Esophagus muscularis mucosa (tissue), 4 donors: ENCODE measurements at places on chromosomes 12 and 14.

GRCh38 chr12:41846718-41847117 is 298.0 kb downstream of the GXYLT1 start:
- no peak for DNase-seq

GRCh38 chr12:30976206-30976605 is 49.7 kb downstream of the TSPAN11 start:
- DNase-seq, result no peak

GRCh38 chr12:101885912-101886561 is 8.7 kb downstream of the DRAM1 start:
- no peak for DNase-seq

DNA sequence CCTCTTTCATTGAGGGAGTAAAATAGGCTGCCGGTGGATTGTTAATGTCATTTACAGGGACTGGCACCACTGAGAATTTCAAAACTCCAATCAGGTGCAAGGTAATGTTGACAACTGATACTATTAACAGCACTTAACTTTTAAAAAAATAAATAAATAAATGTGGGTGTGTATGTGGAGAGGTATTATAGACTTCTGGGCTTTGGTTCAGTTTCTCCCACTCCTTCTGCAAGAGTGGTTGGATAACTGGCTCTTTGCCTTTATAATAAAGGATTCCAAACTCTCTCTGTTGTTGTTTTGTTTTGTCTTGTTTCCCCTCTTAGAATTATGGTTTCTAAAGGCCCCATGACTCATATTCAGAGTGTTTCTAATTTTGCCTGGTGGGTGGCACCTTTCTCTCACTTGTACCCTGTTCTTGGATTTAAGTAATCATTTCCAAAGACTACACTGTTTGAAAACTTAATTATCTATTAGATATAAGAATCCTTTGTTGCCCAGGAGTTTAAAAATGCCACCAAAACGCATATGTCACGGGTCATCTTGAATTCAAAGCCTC is 151.6 kb upstream of the ARID2 start:
- DNase-seq, result no peak

DNA sequence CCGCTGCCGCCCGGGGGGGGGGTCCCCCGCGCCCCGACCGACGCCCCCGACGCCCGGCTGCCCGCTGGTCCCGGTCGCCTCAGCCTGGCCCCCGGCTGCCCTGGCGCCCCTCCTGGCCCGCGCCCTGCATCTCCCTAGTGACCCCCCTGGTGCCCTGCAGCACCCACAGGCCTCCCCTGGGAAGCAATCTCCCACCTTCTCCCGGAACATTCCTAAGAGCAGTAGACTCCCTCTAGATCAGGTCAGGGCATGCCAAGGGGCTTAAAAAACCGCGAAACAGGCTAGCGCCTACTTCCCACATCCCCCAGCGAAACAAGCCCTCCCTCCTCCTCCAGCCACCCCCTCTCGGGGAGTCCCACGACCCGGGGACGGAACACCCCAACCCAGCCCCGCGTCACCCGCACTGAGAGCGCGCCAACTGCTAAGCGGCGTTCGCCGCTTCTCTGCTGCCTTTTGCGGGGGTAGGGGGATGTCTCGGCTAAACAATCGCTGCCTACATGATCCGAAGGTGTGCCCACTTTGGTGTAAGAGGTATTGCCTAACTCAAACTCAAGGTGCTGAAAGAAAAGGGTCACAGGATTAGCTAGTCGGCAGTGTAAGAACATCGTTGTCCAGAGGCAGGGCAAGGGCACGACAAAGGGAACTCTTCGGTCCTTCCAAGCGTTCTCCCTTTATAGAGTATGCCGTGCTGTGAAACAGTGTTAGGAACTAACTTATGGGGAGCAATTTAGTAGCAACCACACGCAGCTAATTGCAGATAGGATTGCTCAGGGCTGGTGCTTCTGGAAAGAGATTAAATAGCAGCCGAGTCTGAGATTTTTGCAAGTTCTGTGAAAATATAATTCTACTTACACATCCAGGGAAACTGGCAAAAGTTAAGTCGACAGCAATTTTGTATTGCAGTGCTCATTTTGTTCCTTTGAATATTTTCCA is 619 bp upstream of the NTN4 start:
- DNase-seq, result no peak

GRCh38 chr14:103546652-103547454 is 15.6 kb downstream of the BAG5 start:
- no peak for DNase-seq

- no peak for DNase-seq
Measured at GRCh38 chr12:50088577-50089335, 3.6 kb downstream of the SMARCD1 start.

DNA sequence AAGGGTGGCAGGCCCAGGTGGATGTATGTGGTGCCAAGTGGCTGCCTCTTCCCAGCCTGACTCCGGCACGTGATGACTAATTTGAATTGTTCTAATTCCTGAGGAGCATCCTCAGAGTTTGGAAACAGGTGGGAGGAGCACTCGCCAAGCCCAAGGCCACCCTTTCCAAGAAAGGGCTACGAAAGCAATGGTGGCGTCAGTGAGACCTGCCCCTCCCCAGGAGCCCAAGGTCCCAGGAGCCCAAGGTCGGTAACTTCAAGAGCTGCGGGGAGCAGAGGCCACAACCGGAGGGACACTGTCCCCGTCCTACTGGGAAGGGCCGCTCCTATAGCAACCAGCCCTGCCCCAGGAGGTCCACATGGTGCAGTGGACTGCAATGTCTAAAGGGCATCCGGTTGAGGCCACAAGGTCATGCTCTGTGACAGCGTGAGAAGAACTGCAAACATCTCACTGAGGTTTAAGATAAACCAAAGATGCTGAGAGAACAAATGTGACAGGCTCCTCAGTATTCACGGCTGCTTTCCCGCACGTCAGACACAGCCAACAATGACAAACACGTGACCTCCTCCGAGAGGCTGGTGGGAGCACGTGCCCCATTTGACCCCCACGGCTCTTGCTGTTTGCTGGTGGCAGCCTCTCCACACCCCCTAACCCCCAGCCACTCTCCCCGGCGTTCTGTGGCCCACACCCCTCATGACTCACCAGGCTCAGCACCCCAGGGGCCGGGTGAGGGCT is 79.6 kb downstream of the ITPK1 start:
- DNase-seq, result no peak

- DNase-seq, result no peak
Measured at GRCh38 chr12:51643951-51644350, 52.9 kb downstream of the SCN8A start.

DNA sequence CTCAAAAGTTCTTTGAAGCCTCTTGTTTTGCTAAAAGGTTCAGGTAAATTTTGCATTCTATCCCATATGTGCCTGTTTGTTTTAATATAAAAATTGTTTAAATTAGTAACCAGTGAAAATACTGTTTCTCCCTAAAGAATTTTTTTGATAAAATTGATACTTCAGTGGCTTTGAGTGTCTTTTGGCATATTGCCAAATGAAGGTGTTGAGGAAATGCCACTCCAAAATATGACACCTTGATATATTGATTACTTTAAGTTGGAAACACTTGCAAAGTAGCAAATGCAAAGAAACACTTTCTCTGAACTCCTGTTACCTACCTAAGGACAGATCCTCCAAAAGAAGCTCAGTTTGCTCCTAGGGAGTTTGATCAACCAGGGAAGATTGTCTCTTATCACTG is 8.4 kb downstream of the STYX start:
- no peak for DNase-seq

DNA sequence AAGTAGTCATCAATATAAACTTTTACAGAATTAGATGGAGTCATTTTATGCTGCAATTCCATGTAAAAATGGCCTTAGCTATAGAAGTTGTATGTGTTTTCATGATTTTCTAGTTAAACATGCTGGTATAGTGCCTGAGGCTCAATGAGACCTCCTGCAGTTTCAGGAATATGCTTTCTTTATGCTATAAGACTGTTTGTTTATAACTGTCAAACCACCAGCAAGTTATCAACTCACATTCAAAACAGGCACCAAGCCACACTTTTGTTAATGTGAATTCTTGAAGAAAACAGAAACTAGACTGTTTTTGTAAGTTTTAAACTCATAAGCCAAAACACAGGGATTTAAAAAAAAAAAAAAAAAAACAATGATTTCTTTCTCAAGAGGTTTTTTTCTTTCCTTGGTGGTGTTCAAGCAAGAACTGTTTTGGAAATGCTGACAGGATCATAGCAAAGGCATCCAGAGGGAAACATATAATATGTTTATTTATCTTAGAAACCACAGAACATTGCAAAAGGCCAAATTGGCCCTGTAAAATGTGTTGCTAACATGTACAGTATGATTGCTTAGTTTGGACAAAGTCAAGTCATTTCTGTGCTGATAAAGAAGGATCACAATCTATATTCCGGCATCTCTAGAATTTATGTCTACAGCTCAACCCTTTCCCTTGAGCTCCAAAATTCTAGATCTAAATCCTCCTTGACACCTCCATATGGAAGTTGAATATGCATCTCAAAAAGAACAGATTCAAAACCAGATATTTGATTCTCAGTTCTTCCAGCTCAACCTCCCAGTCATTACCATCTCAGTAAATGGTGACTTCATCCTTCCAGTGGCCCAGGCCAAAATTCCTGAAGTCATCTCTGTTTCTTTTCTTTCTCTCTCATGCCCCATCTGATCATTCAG is 29.0 kb upstream of the LUM start:
- DNase-seq, result no peak

DNA sequence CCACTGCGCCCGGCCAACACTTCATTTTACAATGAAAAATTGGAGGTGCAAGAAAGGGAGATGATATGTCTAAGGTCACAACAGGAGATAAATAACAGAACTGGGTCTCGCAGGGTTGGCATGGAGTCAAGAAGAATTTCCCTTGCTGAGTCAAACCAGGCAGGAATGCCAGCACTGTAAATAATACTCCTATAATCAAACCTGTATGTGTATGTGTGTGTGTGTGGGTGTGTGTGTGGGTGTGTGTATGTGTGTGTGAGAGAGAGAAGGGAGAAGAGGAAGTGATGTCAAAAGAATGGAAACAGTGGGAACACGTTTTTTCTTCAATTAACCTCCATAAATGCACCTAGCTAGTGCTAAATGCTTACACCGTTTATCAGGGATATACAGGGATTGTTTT is 70.4 kb downstream of the TMEM116 start:
- no peak for DNase-seq

DNA sequence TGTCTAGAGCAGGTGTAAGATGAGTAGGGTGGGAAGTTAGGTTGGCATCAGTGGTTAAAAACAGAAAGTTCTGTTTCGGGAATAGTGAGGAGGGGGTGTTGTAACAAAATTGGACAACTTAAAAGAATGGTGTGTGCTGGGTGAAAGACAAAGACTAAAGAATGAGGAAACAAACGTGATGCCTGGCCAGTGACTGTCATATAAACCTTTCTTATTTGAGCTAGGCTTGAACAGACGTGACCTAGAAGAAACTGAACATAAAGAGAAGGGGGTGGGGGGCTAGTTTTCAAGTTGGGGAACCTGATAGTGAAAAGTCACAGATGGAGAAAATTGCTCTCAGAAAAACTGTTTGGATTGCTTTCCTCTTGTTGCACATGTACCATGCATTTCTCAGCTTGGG is 39.6 kb downstream of the RAD52 start:
- no peak for DNase-seq

- peak; percentile 47 for DNase-seq
Measured at GRCh38 chr14:20652996-20653975, 11.8 kb upstream of the OR6S1 start.

DNA sequence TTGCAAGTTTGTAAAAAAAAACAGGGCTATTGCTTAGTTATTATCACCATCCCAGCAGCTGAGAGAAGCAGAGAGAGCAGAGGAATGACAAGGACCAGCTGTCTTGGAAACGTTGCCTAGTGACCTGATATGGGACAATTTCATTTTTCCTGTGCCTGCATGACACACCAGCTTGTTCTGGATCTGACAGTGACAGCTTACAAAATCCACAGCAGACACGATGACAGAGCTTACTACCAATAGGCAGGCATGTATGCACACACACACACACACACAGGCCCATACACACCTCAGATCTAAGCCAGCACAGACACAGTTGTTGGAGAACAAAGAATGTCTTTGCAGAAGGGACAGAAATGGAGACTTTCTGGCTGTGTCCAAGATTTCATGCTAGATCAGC is 25.4 kb downstream of the HSPB8 start:
- DNase-seq, result no peak

- DNase-seq, result no peak
Measured at GRCh38 chr14:66022526-66022925, 463.6 kb upstream of the CCDC196 start.

DNA sequence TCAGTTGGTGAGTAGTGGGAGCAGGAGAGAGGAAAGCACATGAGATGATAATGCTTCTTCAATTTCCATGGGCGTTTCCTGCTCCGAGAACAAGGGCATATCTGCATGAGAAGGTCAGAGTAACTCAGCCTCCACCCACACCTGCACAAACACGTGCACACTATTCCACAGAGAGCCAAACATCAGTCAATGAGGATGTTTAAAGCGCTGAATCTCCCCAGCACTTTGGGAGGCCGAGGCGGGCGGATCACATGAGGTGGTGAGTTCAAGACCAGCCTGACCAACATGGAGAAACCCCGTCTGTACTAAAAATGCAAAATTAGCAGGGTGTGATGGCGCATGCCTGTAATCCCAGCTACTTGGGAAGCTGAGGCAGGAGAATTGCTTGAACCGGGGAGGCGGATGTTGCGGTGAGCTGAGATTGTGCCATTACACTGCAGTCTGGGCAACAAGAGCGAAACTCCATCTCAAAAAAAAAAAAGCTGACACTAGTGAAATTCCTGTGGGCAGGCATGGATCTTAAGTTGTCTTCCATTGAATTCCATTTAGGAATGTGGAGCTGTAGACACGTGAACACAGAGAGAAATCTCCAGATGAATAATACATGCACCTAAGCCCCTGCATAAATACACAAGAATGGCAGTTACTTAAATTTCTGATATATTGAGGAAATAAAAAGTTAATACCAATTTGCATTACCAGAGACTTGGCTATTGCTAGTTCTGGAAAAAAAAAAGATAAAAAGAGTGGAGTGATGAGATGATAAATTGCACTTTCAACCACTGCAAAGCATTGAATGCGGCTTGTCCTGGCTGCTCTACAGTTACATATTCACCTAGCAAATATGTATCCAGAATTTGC is 1097.4 kb upstream of the TMEM132C start:
- no peak for DNase-seq

- peak; percentile 96 for DNase-seq
Measured at GRCh38 chr12:28190321-28191050, at the start of gene CCDC91. TSS of gene CCDC91 (plus strand) at chr12:28190456. CDS start at chr12:28257216, 66,760 bp downstream.

DNA sequence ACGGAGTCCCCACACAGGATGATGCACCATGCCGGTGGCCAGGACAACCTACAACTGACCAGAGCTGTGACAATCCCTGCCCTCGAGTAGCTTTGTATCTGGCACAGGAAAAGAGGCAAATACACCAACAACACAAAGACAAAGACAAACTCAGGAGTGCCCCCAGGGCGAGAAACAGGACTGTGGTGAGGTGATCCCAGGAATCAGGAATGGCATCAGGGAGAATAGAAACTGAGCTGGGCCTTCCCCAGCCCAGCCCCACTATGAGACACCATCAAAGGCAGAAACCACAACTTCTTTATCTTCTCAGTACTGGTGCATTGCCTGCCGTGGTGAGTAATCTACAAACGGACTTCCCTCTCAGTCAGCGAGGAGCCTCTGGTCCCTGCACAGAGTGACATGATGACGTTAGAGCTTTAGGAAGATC is 157.7 kb downstream of the TTC7B start:
- no peak for DNase-seq
